DMS79 (cell line): ENCODE measurements at places on chromosomes 1 and 21.

GRCh38 chr1:27598295-27598687 lies 5.7 kb downstream of the AHDC1 start:
- DNase-seq, result no peak

GRCh38 chr1:58971629-58972140 lies 187.8 kb upstream of the JUN start:
- no peak for DNase-seq

DNA sequence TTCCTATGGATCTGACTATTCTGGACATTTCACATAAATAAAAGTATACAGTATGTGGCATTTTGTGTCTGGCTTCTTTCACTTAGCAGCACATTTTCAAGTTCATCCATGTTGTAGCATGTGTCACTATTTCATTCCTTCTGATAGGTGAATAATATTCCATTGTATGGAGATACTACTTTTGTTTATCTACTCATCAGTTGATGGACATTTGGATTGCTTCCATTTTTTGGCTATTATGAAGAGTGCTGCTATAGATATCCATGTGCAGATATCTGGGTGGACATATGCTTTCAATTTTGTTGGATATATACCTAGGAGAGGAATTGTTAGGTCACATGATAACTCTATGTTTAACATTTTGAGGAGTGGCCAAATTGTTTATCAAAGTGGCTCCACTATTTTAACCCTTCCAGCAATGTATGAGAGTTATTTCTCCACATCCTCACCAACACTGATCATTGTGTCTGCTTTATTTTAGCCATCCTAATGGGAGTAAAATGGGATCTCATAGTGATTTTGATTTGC lies 21.9 kb upstream of the MEF2D start:
- no peak for DNase-seq

DNA sequence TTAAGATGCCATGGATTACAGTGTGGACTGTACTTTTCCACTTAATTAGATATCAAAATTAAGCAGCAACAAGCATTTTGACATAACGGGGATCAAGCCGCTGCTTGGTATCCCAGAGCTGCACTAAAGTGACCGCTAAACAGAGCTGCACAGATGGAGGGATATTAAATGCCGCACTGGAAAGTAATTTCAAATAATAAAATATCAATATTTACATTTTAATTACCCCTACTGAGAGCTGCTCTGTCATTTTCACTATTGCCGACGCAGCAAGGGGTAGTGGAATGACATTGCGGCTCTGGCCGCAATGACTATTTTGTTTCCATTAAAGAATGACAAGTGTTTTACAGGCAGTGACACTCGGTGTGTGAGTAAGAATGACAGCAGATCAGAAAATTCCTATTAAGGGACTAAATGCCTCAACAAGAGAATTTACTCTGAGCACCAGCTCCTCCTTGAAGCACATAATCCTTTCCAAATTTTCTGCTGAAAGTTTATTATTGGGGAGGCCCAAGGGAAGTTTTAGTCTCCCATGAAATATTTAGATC lies 109.1 kb upstream of the USH2A start:
- DNase-seq, result no peak

DNA sequence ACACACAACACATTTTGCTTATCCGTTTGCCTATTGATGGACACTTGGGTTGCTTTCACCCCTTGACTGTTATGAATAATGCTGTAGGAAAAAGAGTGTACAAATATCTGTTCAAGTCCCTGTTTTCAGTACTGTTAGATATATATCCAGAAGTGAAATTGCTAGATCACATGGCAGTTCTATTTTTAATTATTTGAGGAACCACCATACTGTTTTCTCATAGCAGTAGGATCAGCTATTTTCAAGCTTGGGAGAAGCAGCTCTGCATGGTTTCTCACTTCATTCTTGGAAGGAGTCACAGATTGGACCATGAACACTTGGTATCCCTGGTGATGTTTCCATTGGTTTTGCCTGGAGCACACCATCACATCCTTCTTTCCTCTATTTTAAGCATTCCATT lies 114.4 kb upstream of the ZP4 start:
- no peak for DNase-seq

GRCh38 chr21:23162198-23162946 lies 2164.2 kb downstream of the NCAM2 start:
- DNase-seq, result no peak

GRCh38 chr1:100361511-100362089 lies 9.3 kb downstream of the CDC14A start:
- DNase-seq, result no peak

DNA sequence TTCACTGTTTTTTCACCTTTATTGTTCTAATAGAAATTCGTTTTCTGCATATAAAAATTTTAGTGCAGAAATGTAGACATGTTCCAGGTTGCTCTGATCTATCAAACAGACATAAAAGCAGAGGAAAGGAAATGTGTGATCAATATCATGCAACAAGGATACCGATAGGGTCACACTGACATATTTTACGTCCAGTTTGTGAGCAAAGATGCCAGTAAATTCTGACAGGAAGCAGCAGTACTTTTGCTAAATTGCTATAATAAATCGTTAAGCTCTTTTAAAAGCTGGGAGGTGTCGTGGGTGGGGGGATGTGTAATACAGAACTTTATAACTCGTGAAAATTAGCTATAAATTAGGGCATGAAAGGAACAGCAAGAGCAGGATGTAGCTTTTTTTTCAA lies 955.2 kb downstream of the BRINP3 start:
- DNase-seq, result no peak

GRCh38 chr1:117735045-117735992 lies 129.5 kb downstream of the TENT5C start:
- DNase-seq, result peak; percentile 1

DNA sequence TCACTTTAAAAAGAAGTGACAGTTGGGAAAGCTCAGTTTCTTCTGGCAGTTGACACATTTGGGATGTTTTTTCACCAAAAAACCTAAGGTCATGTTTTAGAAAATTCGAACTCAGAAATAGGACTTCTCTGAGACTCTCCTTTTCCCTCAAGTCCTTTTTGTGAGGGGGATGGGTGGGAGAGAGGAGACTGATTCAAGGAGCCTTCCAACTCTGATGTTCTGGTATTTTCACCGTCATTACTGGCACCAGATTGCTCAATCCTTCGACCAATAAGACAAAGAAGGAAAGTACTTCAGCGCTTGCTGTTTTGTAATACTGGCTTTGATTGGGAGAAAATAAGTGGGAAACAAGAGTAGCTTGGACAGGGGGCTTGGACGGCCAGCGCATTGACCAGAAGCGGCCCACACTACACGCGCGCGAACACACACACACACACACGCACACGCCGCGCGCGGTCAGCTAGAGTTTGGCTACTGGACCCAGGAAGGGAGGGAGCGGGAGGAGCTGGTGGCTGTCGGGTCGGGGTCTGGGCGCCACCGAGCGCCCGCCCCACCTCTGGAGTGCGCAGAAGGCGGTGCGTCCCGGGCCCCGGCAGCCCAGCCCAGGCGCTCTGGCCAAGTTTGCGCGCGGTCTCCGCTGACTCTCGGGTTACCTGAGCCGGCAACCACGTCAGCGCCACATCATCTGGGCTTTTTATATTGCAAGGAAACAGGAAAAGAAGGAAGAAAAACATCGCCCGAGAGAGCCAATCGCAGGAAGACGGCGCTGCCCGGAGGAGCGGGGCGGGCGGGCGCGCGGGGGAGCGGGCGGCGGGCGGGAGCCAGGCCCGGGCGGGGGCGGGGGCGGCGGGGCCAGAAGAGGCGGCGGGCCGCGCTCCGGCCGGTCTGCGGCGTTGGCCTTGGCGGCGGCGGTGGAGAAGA lies at the start of gene KCNK1:
KCNK1 (plus strand) TSS at position 855 of the 921 bp plus-strand sequence; CDS start at position 921, 66 bp downstream.
- peak; percentile 63 for DNase-seq

DNA sequence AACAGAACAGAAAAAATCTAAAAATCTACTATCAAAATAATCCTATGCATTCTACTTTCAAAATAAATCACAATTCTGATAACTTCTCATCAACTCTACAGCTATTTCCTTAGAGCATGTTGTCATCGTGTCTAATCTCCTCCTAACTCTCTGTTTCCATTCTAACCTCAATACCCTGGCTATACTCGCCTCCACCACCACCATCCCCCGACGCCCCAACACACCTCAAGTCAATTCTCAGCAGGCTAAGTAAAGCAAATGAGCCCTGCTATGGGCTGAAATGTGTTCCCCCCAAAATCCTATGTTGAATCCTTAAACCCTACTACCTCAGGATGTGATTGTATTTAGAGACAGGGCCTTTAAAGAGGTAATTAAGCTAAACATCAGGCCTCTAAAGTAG lies 34.6 kb downstream of the NRDC start:
- DNase-seq, result no peak

DNA sequence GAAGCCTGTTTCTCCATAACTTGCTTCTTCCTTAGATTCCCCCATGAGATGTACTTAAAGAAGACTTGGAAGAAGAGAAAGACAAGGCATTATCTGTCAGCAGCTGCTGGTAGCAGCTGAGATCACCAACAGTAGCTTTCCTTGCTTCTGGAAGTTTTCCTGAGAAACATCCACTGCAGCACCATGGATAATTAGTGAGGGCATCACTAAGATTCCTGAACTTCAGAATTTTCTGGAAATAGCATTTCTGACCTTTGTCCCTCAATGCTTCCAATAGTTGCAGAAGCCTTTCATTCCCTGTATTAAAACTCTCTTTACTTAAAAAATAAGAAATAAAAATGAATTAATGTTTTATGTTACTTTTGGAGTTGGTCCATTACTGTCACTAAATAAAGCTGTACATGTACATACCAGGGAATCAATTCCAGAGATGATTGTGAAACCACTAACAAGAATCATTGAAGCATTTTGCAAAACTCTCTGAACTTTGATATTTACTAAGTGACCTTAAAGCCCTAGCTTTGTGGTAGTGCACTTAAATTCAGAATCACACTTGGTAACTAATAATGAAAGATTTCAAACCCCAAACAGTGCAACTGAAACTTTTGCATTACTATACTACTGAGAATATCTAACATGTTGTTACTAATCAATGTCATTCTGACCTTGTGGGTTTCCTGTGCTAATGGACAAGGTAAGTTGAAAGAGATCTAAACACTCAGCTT lies at the start of gene CFHR4:
CFHR4 (plus strand) TSS at position 538 of the 725 bp plus-strand sequence; CDS start at position 637, 99 bp downstream.
- DNase-seq, result no peak

GRCh38 chr1:159068886-159069285 lies 7.7 kb downstream of the AIM2 start:
- DNase-seq, result no peak

DNA sequence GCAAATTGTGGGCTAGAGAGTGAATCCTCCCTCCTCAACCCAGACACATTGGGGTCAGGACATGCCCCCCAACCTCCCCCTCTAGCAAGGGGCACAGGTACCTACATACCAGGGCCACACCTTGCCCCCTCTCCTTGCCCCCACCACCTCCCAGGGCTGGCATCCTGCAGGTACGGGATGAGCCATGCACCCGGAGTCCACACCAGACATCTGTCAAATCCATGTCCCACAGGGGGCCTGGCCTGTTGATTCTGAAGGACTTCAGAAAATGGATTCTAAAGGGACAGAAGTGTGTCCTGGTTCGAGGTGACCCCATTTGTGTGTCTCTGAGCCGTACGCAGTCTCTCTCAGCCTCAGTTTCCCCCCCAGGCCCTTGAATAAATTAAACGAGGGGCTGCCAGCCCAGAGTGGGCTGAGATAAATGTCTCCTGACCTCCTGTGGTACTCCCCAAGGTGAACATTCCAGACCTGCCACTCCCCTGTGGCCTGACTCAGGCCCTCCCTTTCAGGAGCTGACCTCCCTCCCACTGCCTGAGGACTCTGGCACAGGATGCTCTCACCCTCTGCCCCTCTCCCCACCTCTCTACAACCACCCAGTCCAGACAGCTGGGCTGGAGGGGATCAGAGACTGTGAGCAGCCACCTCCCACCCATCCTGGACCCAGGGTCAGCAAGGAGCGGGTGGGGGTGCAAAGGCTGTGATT lies 94.5 kb downstream of the EPHB2 start:
- no peak for DNase-seq

DNA sequence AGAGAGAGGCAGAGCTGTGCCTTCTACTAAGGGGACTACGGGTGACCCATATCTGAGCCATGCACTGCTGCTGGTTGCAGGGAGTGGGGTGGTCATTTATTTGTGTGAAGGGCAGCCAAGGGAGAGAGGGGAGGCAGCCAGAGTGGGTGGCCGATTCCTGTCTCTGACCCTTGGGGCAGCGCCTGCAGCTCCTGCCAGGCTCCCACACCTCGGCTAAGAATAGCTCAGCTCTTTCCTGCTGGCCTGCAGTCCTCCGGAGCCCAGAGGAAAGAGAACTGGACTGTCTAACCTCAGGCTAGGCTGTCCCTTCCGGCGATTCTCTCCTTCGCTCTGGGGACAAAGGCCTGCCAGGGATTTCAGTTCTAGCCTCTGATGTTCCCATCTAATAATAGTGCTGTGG lies 11.6 kb upstream of the CD34 start:
- DNase-seq, result no peak

DNA sequence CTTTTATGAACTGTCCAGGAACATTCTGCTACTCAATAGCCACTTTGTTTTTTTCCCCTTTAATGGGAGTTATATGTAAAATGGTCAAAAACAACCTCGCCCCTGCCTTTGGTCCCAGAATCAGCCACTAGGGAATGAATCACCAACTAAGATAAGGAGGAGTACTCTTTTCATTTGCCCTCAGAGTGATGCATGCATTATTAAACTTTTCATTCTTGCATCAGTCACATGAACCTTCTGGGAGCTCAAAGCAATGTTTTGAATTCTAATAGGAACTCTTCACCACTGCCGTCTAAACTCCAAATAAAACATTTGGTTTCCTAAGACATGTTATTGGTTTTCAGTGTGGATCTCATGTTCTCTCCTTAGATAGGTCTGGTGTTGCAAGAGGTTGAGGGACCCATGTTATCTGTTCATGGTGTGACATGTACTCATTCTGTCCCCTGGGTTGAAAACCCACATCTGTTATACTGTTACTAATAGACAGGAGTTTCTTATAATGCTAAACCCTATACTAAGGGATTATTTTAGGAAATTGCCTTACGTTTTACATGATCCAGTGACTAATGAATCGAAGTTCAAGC lies 17.8 kb upstream of the HSD17B7 start:
- no peak for DNase-seq

GRCh38 chr1:1624443-1625403 lies 7.2 kb upstream of the MMP23B start:
- no peak for DNase-seq
